ENCODE measurements at places on chromosomes 11 and 22.

DNA sequence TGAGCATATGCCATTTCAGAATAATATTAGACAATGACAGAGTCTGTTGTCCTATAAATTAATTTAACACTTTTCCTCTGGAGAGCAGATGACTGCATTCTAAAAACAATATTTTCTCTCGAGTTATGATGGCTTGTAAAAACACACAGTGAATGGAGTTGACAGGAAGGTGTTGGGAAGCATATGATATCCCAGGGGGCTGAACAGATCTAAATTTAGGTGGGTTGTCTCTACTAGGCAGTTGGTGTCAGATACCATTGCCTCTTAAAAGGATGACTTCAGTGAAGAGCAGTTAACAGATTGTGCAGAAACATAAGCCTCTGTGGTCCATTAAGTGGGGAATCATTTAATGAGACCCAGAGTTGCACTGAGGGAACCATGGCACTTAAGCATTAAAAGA lies 30.7 kb downstream of the SVIP start:
- no peak for DNase-seq

GRCh38 chr11:59144096-59144495 lies 1.4 kb downstream of the FAM111A start:
- DNase-seq = no peak

- DNase-seq = no peak
These were observed 6.3 kb downstream of the ARHGEF17 start for GRCh38 chr11:73314117-73314961.

DNA sequence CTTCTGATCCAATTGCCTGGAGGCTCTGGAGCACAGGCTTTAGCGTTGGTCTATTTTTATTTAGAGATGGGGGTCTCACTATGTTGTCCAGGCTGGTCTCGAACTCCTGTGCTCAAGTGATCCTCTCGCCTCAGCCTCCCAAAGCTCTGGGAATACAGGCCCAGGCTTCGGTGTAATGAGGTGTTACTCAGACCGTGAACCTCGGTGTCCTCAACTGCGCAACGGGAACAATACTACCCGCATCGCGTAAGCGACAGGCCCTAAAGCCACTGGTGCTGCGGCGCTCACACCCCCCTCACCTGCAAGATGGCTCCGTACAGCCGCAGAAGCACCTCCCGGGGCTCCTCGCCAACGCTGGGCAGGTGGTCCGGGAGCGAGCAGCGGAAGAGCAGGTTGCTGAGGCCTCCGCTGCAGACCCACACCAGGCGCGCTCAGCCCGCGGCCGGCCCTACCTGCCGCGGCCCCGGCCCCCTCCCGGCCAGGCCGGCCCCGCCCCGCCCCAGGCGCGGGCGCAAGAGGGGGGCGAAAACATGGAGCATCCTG lies 628 bp downstream of the CHKB start:
- DNase-seq = no peak

DNA sequence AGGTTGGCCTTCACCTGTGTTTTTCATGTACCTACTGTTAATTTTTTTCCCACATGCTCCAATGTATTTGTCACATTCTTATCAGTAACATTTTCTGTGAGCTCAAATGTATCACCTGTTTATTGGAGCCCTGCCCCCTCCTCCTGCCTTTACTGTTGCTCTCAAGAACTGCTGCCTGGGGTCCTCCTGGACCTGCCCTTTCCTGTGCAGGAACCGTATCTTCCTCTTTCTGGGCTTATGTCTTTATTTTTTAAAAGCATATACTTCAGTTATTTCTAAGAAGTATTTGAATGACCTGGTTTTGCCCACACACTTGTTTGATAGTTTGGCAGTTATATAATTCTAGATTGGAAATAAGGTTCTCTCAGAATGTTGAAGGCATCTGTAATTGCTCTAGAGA lies 5.9 kb downstream of the FAM118B start:
- no peak for DNase-seq

DNA sequence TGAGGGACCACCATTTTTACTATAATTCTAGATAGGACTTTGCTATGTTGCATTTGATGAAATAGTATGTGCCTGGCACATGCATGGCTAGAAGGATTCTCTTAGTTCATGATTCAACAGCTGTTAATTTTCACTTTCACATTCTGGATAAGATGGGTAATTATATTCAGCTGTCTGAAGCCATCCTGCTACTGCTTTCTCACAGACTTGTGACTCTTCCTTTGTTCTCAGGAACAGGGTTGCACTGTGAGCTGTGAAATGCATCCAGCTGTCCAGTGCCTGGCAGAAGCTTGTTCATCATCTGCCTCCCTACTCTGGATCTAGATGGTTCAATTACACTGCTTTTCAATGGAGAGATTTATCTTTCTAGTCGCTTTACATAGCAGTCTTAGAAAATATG lies 610.1 kb upstream of the ANO5 start:
- DNase-seq = no peak

DNA sequence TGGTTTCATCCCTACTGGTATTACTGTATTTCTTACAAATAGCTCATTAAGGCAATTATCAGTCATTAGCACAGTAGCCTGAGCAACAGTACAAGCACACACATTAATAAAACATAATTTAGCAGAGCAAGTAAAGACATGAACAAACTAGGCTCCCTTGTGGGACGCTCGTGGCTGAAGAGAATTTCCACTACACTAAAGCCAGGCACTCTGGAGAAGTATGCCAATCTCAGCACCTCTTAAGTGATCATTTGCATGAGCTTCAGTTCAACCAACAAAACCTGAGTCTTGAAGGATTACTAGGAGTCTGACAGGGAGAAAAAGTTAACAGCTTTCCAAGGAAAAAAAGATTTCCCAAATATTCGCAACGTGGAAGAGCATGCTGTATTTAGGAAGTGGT lies 109.1 kb downstream of the LARGE1 start:
- DNase-seq = no peak

GRCh38 chr11:13434247-13435205 lies 28.5 kb downstream of the BTBD10 start:
- no peak for DNase-seq

- DNase-seq = no peak
These were observed 120.3 kb downstream of the KCNQ1OT1 start for GRCh38 chr11:2579315-2580060.

DNA sequence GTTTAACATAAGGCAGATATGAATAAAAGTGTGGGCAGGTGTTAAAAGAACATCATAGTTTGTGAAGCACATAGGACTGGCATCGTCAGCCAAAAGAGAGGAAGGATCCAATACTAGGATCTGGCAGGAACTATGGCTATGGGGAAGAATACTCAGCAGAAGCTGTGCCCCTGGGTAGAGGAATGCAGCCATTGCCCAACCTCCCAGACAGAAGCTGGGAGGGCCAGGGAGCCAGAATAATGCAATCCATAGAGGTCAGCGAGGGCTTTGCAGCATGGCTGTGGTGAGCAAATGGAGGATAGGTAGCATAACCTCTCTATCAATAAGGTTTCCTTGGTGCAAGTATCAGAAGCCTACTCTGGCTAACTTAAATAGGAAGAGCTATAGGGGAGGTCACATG lies 11.7 kb upstream of the CSTF3 start:
- no peak for DNase-seq

DNA sequence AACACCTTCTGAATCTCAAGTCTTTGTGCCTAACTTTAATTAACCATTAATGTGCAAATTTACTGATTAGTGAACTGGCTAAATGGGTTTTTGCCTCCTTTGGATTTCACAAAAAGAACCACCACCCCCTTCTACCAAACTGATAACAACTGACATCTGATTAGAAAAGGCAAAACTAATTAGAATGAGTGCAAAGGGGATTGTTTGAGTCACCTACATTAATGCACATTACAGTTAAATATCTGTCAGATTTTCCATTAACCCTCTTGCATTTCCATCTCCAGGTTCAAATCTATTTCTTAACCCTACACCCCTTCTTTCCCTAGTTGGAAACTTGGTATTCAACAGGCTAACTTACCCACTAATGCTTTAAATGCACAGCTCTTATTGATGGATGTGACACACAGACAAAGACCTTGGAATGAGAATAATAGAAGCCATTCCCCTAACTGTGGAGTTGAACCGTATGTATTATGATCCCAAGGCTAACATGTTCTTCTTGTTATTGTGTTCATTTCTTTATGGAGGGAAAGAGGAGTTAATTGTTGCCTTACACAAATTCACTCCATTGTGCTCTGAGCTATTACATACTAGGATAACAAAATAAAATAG lies 161.5 kb upstream of the MTMR2 start:
- DNase-seq = no peak

DNA sequence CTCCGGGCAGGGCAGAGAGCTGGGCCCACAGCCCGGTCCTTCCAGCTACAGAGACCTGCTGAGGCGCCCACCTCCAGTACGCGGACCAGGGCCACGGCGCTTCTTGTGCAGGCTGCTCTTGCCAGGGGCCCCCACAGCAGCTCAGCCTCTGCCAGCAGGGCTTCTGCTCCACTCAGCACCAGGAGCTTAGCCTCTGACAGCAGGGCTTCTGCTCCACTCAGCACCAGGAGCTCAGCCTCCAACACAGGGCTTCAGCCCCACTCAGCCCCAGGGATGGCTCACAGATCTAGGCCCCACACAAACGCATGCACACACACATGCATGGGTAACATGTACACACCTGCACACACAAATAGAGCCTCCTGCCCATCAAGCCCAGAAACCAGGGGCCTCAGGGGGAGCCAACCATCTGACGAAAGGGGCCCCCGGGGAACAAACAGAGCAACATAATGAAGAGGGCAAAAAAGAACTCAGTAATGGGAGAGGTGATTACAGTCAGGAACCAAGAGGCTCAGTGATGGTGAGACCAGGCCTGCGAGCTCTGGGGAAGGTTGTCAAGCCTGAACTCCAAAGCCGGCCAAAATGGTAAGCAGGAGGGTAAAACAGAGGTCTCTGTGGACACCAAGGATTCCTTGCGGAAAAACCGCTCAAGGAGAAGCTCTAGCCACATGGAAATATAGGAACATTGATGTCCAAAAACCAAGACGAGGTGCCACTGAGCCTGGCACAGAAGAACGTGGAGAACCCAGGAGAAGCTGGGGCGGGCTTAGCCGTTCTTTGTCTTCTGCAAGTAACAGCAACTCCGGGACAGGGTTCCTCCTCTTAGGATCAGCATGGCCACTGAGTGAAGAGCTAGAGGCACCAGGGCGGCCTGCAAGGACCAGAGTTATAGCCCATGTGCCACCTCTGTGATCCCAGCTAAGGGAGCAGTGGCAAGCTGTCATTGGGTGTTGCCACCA lies 46.5 kb downstream of the GNB1L start:
- DNase-seq = no peak

- no peak for DNase-seq
These were observed 40.5 kb downstream of the NAT10 start for GRCh38 chr11:34145847-34146381.

DNA sequence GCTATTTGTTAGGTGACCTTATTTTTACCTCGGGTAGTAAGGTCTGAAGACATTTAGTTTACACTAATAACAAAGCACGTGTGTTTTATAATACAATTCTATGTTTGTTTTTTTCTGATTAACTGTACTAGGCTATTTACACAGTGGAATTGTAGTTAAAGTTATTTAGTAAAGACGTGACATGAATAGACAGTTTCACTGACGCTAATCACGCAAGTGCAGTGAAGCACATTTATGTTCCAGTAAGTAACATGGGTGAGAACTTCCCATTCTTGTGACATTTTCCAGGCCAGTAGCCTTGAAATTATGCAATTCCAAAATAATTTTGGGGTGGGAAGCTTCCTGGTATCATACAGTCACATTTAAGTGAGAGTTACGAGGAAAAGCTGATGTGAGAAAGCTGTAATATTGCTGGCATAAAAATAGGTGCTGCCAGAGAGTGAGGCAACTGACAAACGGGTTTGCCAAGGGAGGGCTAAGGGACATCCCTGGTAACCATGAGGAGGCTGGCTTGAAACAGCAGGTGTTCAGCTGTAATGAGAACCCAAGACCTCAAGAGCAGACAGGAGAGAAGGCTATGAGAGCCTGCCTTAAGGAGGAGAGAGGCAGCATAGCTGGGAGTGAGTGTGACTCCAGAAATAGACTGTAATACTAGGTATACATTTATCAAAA lies 378.8 kb downstream of the DCDC1 start:
- no peak for DNase-seq

GRCh38 chr11:92753161-92753560 lies 216.3 kb upstream of the MTNR1B start:
- no peak for DNase-seq

DNA sequence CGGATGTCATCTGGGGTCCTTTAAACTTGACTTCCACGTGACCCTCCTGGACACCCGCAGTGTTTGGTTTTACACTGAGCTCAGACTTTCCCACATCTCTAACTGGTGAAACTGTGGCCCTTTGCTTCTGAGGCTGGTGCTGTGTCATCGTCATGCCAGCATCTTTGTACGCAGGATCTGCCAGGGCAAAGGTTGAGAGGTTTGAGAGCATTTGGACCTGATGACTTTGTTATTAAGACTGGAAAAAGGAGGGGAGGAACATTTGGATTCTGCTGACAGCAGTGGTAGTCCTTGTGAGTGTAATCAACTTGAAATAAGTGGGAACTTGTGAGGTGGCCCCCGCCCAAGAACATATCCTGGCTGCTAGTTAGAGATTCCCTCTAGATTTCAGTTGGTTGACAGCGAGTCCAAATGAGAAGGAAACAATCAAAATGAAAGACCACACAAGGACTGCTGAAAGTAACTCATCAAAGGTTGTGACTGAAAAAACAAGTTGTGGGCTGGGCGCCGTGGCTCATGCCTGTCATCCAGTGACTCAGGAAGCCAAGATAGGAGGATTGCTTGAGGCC lies 102.5 kb downstream of the KIAA1671 start:
- DNase-seq = peak; percentile 72

GRCh38 chr11:1871531-1871930 lies 18.6 kb downstream of the LSP1 start:
- no peak for DNase-seq

DNA sequence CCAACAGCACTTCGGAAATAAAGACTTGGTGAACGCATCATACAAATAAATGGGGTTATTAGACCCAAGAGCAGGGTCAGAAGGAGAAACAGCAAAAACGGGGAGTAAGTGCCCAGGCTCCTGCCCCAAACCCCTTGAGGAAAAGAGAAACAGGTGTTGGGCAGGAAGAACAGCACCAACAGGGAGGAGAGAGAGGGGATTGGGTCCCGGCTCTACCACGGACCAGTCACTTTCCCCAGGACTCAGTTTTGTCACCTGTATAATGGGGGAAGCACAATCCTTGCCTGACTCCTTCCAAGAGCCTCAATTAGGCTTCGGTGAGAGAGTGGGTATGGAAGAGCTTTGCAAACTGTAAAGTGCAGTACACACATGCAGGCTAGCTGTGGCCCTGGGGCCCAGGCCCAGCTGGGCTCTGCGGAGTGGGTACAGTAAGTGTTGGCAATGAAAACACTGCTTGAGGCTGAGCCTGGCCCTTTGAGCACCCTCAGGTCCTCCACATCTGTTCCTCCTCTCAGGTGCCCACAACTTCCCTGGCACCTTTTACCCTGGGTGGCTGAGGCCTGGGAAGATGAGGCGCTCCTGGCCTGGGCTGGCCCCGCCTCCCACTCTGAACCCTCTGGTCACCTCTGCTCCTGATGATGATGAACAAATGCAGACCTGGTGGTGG lies 8.9 kb downstream of the SLC29A2 start:
- DNase-seq = no peak
